ENCODE measurements at places on chromosomes 6 and 20.

DNA sequence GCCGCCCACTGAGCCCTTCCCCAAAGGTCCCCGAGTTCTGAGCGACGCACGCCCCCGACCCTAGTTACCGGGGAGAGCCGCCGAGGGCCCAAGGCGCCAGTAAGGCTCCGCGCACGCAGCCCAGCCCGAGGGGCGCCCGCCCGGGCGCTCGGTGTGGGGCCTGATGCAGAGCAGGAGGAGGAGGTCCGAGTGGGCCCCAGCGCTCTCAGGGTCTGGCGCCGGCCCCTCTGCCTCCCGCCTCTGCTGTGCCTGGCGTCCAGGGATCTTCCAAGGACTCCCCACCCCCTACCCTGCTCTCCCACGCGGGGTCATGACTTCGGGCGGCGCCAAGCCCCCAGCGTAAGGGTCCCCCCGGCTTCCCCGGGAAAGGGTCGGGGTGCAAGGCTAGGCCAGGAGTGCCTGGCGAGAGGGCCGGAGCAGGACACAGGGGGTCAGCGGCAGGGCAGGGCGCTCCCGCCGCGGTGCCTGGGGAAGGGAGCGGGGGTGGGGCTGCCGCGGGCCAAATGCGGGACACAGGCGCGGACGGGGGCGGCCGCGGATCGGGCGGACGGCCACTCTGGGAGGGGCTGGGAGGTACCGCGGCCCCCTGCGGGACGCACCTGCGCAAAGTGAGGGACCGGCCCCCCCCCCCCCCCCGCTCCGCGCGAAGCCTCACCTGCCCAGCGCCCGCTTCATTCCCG lies 637 bp downstream of the ABHD12 start:
- peak; percentile 7 for DNase-seq
- H3K4me3 ChIP-seq = peak overlapping the region; percentile 87
- peaks cover 13% of the 10 kb centered on the region for H3K4me1 ChIP-seq
- no peak overlapping the region for H3K27ac ChIP-seq
- no peaks in the 10 kb centered on the region for H3K27me3 ChIP-seq

DNA sequence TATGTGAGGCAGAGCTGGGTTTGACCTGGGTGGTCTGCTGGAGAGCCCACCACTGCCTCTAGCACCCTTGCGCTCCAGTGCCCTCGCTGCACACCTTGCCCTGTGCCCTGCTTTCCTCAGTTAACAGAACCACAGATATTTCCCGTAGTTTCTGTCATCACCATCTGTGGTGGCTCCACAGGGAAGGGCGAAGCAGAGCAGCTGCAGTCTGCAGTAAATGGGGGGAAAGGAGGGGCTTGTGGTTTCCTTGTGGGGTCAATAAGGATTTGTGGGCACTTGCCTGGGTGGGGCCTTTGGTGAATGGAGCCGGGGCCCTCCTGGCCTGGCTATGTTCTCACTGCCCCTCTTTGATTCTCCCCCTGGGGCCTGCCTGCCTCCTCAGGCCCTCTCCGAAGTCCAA lies 21.2 kb upstream of the CCDC167 start:
- no peak for DNase-seq
- H3K36me3 ChIP-seq = no peaks in the 10 kb centered on the region
- peaks cover 47% of the 10 kb centered on the region for H3K4me1 ChIP-seq
- H3K27me3 ChIP-seq = peaks cover 20% of the 10 kb centered on the region
- H3K4me3 ChIP-seq = no peak overlapping the region

DNA sequence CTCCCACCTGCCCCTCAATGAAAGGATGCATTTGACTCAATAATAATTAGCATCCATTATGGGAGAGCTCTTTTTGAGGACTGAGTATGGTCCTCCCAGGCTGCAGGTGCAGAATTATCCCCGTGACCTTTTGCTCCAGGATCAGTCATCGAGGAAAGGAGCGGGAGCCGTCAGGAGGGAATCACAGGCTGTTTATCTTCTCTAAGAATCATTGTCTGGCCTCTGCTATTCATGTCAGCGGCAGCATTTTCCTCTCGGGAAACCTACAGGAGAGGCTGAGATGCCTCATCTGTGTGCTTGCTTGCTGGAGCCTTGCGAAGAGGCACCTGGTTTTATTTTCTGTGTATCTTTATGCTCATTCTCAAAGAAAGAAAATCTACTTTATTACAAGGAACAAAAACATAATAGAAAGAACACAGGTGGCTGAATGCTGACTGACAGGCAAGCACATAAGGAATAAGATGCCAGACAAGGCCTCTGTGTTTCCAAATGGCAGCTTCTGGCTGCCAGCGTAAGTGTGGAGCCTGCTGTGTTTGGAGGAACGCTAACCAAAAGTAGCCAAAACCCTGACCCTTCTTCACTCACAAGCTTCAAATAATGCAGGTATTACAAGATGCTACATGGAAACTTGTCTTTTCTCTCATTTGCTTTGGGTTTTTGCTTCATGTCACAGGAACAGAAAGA lies 539.1 kb upstream of the MARCKS start:
- DNase-seq = no peak
- H3K36me3 ChIP-seq = no peaks in the 10 kb centered on the region
- H3K4me3 ChIP-seq = no peak overlapping the region
- H3K4me1 ChIP-seq = peaks cover 1% of the 10 kb centered on the region

GRCh38 chr6:33029328-33030184 lies 20.2 kb upstream of the HLA-DOA start:
- H3K36me3 ChIP-seq = peaks cover 2% of the 10 kb centered on the region
- peak overlapping the region; percentile 92 for H3K4me3 ChIP-seq
- peaks cover 67% of the 10 kb centered on the region for H3K4me1 ChIP-seq
- H3K27ac ChIP-seq = peak overlapping the region; percentile 100
- peak; percentile 90 for DNase-seq
- H3K27me3 ChIP-seq = no peaks in the 10 kb centered on the region

GRCh38 chr6:122788208-122788607 lies 850 bp upstream of the SMPDL3A start:
- H3K4me1 ChIP-seq = peaks cover 22% of the 10 kb centered on the region
- no peak overlapping the region for H3K4me3 ChIP-seq
- H3K36me3 ChIP-seq = no peaks in the 10 kb centered on the region
- no peak overlapping the region for H3K27ac ChIP-seq

DNA sequence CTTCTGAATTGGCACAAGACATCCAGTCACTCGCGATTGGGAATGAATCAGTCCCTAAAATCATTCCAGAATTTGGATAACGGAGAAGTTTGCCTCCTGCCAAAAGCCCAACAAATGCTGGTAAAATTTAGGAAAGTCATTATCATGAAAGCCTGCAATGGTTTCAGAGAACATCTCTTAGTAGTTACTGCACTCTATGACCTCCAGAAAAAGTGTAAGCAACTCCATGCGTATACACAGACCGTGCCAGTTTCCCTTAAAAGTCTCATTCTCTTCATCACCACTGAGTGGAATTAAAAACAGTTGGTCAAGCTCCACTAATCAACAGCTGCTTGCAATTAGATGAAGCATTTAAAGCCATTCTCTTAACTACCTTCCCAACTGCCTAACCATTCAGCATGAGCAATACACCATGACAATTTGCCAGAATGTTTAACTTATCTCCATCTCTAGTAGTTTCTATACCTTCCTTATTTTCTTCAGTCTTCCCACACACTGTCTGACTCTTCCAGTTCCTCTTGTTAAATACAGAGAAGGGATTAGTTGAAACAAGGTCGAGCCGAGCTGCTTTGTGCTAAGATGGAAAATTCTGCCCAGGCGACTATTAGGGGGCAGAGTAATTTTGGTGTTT lies 183.6 kb upstream of the PRDM1 start:
- DNase-seq = no peak
- peaks cover 8% of the 10 kb centered on the region for H3K27me3 ChIP-seq

DNA sequence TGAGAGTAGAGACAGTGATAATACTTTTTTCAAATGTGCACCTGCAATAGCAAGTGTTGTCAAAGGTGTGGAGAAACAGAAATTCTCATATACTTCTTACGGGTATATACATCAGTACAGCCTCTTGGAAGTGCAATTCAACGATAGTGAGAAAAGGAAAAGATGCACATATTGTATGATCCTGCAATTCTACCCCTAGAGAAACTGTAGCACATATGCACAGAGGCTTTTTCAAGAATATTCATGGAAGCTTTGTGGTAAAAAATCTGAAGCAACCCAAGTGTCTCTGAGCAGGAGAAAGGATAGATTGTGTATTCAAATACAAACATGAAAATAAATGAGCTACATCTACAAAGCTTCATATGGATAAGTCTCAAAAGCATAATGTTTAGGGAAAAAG lies 94.7 kb upstream of the PREP start:
- H3K4me1 ChIP-seq = no peaks in the 10 kb centered on the region
- no peak for DNase-seq
- peaks cover 6% of the 10 kb centered on the region for H3K27me3 ChIP-seq
- H3K36me3 ChIP-seq = no peaks in the 10 kb centered on the region
- H3K27ac ChIP-seq = no peak overlapping the region
- H3K4me3 ChIP-seq = no peak overlapping the region

DNA sequence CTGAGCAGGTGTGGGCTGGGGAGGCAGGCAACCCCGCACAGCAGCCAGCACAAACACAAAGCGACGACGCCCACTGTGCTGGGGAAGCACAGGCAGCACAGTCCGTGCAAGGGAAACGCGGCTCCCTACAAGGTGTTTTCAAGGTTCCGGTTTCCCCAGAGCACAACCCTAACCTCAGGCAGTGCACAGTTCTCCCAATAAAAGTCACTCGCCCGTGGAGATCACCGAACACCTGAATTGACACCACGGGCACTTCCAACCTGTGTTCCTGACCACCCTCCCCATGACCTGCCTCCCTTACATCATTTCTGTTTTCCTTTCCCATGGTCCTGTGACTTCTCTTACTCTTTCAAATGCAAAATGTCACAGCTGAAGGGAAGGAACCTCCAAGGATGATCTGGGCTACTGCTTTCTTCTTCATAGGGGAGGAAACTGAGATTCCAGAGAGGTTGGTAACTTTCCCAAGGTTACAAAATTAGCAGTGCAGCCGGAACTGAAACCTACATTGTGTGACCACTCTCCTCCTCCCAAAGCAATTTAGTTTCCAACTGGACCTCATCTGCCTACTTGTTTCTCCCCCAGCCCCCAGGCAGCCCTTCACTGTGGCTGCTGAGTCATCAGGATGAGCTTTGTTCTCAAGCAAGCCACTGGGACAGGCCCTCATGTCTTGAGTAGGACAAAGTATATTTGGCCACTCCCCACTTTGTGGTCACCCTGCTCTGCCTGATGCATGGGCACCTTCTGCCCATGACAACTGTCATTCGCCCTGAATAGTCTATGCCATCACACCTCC lies 125.3 kb downstream of the ATXN1 start:
- no peak overlapping the region for H3K4me3 ChIP-seq
- H3K27ac ChIP-seq = no peak overlapping the region
- no peaks in the 10 kb centered on the region for H3K36me3 ChIP-seq
- DNase-seq = no peak

- H3K27ac ChIP-seq = no peak overlapping the region
- H3K36me3 ChIP-seq = no peaks in the 10 kb centered on the region
- DNase-seq = no peak
- no peaks in the 10 kb centered on the region for H3K4me1 ChIP-seq
- peaks cover 30% of the 10 kb centered on the region for H3K27me3 ChIP-seq
Observed at GRCh38 chr6:13848522-13849150, 34.3 kb upstream of the MCUR1 start.

DNA sequence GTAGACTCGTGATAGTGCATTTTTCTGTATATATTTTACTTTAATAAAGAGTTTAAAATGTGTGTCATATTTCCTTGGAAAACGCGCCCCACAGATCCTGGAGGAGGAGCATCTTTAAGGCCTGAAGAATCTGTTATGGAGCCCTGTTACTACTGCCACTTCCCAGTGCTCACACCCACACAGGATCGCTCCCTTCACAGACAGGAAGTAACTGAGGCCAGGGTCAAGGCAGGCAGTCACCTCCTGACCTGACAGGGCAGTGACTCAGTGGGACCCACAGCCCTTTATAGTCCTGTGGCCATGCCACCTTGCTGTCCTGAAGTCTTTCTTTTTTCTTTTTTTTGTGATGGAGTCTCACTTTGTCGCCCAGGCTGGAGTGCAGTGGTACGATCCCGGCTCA lies 9.0 kb downstream of the RRBP1 start:
- peaks cover 26% of the 10 kb centered on the region for H3K4me1 ChIP-seq
- H3K4me3 ChIP-seq = no peak overlapping the region
- no peak overlapping the region for H3K27ac ChIP-seq
- DNase-seq = no peak
- H3K27me3 ChIP-seq = no peaks in the 10 kb centered on the region

DNA sequence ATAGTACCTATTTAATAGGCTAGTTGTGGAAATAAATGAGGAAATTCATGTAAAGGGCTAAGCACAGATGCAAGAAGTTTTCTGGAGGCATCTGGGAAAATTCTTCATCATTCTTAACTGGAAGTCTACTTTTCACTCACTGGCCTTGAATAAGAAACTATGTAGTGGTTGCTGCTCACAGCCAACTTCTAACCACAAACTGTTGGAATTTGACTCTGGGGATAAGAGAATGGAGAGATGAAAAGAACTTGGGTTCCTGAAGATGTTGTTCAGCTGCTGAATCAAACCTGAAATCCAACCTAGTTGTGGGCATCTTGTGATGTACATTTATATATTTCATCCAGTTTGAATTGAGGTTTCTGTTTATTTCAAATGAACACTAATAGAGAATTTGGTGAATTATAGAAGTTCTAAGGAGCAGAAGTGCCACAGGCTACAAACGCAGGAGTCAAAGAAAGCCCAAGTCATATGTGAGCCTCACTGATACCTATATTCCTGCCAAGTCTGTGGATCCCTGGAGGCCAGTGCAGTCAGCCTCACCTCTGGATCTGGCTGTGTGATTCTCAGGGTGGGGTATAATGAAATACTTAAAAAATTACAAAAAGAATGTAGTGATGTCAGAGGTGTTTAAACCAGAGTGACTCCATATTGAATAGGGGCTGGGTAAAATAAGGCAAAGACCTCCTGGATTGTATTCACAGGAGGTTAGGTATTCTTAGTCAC lies 18.7 kb upstream of the MEI4 start:
- H3K36me3 ChIP-seq = no peaks in the 10 kb centered on the region
- no peaks in the 10 kb centered on the region for H3K27me3 ChIP-seq
- DNase-seq = no peak
- H3K27ac ChIP-seq = no peak overlapping the region

GRCh38 chr6:163922562-163922961 lies 508.0 kb downstream of the QKI start:
- no peaks in the 10 kb centered on the region for H3K36me3 ChIP-seq
- DNase-seq = no peak
- H3K27ac ChIP-seq = no peak overlapping the region
- H3K4me3 ChIP-seq = no peak overlapping the region

DNA sequence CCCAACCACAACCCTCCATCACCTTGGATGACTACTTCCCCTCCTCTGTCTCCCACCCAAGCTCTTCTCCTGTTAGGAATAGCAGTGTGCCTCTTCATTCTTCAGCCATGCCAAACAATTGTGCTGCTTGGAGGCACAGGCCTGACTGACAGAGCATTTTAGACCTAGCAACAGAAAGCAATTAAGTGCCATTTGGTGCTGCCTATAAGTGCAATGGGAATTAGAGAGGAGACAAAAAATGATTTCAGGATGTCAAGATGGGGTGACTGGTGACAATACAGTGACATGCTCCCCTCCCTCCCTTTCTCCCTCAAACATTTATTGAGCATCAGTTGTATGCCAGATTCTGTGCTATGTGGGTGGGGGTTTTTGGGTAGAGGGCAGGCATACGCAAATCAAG lies 322.6 kb upstream of the MOCS1 start:
- peaks cover 14% of the 10 kb centered on the region for H3K36me3 ChIP-seq
- no peak overlapping the region for H3K27ac ChIP-seq
- DNase-seq = no peak
- H3K27me3 ChIP-seq = peaks cover 18% of the 10 kb centered on the region

- H3K4me1 ChIP-seq = peaks cover 20% of the 10 kb centered on the region
- H3K4me3 ChIP-seq = no peak overlapping the region
- no peak for DNase-seq
Observed at GRCh38 chr20:2745936-2746635, 53.5 kb downstream of the EBF4 start.

- H3K27ac ChIP-seq = peak overlapping the region; percentile 21
- no peak for DNase-seq
- no peaks in the 10 kb centered on the region for H3K36me3 ChIP-seq
- no peak overlapping the region for H3K4me3 ChIP-seq
- H3K27me3 ChIP-seq = peaks cover 10% of the 10 kb centered on the region
Observed at GRCh38 chr6:135707426-135707825, 144.1 kb upstream of the PDE7B start.

Measured in naive B cell (primary cell).